Fibroblast of upper back skin (primary cell): ENCODE measurements at places on chromosomes 13 and 19.

- no peak for DNase-seq
Measured at GRCh38 chr19:33248954-33249613, 23.4 kb upstream of the SLC7A10 start.

DNA sequence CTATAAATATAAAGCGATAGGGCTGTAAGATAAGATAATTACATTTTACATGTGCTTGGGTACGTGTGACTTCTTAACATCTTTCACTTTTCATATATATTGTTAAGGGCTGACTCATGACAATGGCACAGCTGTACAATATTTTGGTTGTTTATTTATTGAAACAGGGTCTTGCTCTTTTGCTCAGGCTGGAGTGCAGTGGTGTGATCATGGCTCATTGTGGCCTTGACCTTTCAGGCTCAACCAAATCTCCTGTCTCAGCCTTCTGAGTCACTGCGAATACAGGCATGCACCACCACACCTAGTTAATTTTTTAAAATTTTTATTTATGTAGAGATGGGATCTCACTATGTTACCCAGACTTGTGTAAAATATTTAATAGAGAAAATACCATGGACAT is 2532.4 kb upstream of the PCDH20 start:
- DNase-seq, result no peak

DNA sequence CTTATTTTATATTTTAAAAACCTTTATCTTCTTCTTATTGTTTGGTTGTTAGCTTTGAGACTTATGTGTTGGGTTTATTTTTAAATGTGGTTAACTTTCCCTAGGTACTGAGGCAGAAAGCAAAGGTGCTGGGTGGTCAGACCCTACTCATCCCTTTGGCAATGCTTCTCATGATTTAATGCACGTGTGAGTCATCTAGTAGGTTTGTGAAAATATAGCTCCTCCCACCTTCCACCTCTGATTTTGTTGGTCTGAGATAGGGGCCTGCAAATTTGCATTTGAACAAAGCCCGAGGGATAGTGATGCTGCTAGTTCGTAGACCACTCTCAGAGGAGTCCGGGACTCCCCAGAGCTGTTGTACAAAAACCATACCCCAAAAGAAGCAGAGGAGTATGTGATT is 771.3 kb upstream of the ARGLU1 start:
- DNase-seq, result peak; percentile 22

GRCh38 chr19:58317476-58318072 is 9.2 kb upstream of the ZSCAN22 start:
- peak; percentile 31 for DNase-seq

- no peak for DNase-seq
Measured at GRCh38 chr13:37869506-37869755, 141 bp downstream of the TRPC4 start.

DNA sequence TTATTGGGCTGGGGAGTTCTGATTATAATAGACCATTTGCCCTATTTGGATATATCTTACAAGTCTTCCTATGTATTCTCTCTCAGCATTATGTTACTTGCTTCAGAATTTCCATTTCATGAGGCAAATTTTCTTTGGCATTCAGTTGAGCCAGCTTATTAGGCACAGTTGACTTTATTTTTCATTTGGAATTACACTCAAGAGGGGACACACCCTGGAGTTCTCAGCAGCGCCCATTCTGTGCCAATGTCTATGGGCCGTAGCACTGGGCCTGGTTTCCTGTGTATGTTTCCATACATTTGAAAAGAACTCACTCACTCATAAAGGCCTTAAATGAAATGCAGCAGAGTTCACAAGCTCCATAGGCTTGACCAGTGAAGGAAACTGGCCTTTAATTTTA is 138.5 kb downstream of the KLF12 start:
- DNase-seq, result no peak

DNA sequence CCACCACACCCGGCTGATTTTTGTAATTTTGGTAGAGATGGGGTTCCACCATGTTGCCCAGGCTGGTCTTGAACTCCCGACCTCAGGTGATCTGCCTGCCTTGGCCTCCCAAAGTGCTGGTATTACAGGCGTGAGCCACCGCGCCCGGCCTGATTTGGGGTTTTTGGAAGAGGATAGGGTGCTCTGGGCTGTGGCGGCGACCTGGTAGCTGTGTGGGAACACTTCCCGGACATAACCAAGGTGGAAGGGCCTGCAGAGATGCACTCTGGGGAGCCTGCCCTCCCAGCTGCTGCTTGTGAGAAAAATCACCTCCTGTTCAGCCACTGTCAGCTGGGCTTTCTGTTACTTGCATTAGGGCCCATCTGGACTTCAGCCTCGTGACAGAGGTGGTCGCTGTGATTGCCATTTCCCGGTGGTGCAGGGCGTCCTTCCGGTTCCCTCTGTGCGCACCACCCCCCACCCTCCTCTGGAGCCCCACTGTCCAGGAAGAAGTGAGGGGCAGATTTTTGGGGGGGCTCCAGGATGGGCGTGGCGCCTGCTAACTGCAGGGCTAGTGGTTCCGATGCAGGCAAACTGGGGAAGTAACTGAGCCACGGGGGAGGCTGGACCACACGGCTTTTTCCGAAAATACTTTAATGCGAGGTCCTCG is 7.5 kb downstream of the IL4I1 start:
- no peak for DNase-seq

GRCh38 chr13:22175241-22175640 is 504.4 kb downstream of the FGF9 start:
- DNase-seq, result no peak

- no peak for DNase-seq
Measured at GRCh38 chr13:68810660-68811059, 1297.0 kb upstream of the ATXN8OS start.

- peak; percentile 22 for DNase-seq
Measured at GRCh38 chr19:46225558-46226004, 4.0 kb upstream of the IGFL1 start.

- DNase-seq, result no peak
Measured at GRCh38 chr13:110209950-110210603, 96.9 kb downstream of the COL4A1 start.

- DNase-seq, result peak; percentile 45
Measured at GRCh38 chr19:49056101-49056901, 1.2 kb downstream of the CGB7 start.

DNA sequence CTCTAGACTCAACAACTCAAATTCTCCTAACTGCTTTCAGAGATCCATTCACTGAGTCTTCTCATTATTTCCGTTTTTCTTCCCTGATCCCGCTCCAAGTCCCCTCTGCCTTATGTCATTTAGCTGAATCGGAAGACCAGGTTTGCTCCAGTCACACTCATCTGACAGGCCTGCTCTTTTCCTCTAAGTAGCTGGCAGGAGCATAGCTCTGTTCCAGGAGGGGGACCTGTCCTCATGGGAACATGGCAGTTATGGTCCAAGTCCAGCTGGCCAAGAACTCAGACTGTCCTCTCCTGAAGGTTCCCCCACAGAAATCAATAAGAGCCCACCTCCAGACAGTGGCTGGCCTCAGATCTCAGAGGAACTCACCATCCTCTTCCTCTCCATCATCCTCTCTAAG is 130.9 kb upstream of the SERP2 start:
- no peak for DNase-seq

DNA sequence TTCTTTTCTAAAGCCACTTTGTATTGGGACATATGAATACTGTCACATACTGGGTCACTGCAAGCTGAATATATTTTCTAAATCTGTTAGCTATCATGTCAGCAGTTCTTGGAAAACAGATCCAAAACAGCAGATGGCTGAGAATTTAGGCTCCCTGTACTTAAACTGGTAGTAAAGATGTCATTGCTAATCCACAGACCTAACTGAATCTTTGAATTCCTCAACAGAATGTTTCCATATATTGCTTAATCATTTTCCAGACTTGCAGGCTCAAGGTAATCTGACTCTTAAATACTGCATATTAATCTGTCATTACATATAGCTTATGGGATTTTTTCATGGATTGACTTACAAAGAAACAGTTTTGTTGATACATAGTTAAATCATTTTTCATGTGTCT is 639.0 kb upstream of the KLHL1 start:
- peak; percentile 3 for DNase-seq

DNA sequence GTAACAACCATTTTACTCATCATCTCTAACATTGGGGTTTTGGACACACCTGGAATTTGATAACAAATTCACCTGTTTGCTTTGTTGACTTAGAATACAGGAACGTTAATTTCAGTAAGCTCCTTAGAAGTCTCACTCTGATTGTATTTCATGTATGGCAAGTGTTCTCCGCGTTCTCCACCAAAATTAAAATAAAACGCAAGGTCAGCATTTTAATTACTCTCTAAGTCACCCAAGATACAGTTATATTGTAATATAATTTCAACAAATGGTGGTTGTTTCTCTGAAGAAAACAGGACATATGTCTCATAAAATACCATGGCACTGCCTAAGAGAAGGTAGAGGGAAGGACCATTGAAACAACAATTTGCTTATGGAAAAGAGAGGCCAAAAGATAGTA is 742.1 kb downstream of the LIG4 start:
- DNase-seq, result no peak

DNA sequence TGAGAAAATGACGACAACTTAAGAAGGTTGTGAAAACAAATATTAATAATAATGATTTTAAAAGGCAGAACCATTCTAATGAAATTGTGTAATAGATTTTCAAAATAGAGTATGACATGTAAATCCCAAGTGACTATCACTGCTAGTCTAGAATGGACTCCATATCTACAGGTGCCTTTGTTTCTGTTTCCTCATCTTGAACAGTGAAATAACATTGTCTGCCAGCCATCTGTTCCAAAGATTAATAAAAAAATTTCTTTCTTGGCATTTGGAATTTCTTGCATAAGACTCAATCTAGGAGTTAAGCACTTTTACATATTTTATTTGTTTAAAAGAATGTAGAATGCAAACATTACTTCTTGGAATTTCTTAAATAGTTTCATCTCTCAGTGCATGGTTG is 520.1 kb upstream of the ARGLU1 start:
- DNase-seq, result peak; percentile 8

DNA sequence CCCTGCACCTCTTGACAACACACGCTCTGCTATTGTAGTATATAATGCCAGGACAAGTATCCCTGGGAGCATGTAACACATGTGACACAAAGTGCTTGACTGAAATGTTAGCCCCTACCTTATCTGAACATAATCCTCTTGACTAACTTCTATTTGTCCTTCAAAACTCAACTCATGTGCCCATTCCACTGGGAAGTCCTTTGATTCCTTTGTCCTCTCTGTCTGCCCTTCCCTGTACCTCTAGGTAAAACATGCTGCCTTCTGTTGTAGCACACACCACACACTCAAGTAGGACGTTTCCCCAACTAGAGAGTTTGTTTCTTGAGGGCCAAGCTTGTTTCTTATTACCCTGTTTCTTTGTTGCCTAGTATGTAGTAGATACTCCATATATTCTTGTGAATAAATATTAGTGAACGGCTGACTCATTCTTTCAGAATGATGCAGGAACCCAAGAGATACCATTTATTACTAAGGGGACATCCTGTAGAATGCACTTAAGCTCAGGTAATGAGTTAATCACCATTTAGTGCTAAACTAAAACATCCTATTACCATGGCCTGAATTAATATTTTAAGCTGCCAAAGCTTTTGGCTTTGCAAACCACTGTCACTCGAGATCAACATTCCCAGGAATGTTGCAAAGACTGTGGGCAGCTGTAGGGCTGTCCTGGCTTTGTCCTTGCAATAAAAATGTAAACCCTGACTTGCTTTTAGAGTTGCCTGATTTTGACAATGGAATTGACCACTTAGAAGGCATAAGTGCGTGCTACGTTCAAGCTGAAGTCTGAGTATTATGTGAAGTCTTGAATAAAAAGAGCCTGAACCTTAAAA is 313.4 kb downstream of the COG6 start:
- no peak for DNase-seq

- no peak for DNase-seq
Measured at GRCh38 chr13:82898586-82898985, 983.7 kb downstream of the SLITRK1 start.

- no peak for DNase-seq
Measured at GRCh38 chr19:57665261-57665806, 3.4 kb upstream of the ZSCAN4 start.

- peak; percentile 90 for DNase-seq
Measured at GRCh38 chr19:45809643-45810159, 5.4 kb downstream of the RSPH6A start.

DNA sequence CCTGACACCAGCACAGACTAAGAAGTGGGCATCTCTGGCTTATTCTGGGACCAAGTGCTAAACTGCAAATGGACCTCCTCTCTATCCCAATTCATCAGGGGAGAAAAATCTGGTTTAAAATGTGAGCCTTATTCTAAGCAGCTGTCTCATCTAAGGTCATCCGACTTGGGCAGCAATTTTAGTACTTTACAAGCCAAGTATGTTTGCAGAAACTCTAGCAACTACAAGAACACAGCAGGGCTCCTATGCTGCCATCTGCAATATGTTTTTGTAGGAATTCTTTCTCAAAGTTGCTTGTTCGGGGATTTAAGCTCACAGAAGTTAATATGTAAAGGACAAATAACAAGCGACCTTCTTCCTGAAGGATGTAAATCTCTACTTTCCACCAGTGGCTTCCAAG is 113.1 kb downstream of the FOXO1 start:
- DNase-seq, result no peak

DNA sequence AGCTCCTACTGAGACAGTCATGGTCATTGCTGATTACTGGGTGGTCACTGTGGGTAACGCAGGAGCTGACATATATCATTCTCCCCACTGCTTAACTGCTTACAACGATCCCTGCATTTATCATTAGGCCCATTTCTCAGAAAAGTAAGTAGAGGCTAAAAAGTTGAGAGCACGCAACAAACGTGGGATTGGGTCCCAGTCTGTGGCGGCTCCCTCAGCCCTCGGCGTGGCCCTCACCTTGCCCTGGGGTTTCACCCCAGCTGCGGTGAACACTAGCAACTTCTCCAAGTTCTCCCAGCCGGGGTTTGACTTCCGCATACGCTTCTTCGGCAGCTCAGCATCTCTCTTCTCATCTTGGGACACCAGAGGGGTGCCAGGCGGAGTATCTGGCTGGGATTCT is 2.5 kb downstream of the PNKP start:
- DNase-seq, result no peak

DNA sequence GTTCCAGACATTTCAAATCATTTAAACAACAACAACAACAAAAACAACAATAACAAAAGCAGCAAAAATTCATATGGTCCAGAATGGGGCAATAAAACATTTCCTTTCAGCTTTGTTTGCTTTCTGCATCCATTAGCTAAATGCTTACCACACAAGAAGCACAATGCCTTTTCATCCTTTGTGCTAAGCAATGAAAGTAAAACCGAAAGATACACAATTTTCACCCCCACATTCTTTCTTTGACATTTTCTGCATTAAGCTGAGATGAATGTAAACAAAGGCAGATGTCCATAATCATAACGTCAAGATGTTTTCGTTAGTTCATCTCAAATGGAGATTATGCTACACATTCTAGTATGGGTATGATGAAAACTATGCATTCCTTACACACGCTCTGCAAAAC is 568.5 kb downstream of the SLITRK6 start:
- peak; percentile 27 for DNase-seq

GRCh38 chr19:3095441-3096191 is 1.5 kb downstream of the GNA11 start:
- DNase-seq, result no peak

DNA sequence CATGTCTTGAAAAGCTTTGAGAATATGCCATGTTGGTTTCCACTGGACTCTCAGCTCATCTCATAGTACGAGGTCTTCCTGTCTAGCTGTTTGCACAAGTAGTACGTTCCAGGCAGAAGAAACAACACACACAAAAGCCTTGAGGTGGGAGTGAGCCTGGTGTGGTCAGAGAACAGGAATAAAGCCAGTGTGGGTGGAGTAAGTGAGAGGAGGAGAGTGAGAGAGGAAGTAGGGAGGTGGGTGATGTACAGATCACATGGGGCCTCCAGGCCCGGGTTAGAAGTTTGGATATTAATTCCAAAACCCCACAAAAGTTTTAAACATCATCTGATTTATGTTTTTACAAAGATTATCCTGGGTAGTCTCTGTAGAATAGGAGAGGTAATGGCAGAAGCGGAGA is 230.6 kb downstream of the MTUS2 start:
- DNase-seq, result no peak
